ENCODE measurements at places on chromosomes 1 and 21.

- no peak for DNase-seq
Measured at GRCh38 chr1:107262467-107263286, 121.8 kb downstream of the NTNG1 start.

DNA sequence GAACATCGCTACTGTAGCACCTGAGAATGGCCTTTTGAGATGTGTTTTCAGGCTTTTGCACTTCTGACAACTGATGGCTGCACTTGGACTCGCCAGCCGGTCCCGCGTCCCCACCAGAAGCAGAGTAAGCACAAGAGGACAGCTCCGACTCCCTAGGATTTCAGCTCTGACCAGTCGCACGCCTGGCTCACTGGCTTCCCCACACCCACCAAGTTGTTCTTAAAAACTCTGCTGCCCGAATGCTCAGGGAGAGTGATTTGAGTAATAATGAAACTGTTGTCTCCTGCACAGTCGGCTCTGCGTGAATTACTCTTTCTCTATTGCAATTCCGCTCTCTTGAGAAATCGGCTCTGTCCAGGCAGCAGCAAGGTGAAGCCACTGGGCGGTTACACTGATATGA lies 40.2 kb upstream of the NLRP3 start:
- DNase-seq = no peak

- DNase-seq = no peak
Measured at GRCh38 chr1:205069371-205070125, 14.7 kb downstream of the TMEM81 start.

DNA sequence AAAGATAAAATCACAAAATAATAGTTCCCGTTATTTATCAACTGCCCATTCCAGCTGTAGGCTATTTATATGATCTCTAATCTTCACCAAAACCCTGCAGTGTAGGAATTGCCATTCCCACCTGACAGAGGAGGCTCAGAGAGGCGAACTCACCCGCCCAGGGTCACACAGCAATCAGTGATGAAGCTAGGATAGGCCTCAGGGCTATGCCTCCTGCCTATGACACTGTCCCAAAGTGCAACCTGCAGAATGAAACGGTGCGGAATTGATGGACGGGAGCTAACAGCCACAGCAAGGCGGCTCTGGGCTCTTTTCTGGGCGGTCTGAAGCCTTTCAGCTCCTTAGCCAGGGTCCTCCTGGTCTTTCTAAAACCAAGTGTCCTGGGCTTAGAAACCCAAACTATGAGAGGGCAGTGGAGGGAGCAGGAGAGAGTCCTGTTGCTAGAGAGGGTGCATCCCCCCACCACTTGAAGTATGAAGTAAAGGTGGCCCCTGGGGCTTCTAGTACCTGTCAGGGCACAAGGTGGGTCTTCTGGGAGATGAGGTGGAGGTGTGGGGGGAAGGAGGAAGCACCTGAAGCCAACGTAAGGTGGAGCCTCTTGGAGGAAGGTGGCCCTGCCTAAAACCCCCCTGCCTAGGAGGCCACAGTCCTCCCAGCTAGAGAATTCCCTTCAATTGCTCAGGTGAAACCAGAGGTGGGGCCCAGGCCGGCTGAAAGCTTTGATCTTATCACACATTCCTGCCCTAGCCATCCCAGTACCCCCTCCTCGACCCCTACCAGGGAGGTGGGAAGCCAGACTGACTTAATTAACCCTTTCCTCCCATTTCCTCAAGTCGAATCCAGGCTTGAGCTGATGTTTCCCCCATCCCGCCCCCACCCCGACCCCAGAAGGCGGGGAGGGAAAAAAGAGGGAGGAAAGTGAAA lies 14.8 kb downstream of the HSPG2 start:
- DNase-seq = no peak

- DNase-seq = no peak
Measured at GRCh38 chr1:90876101-90876500, 145.7 kb downstream of the ZNF644 start.

GRCh38 chr1:53982763-53983104 lies 35.3 kb downstream of the LDLRAD1 start:
- DNase-seq = no peak

DNA sequence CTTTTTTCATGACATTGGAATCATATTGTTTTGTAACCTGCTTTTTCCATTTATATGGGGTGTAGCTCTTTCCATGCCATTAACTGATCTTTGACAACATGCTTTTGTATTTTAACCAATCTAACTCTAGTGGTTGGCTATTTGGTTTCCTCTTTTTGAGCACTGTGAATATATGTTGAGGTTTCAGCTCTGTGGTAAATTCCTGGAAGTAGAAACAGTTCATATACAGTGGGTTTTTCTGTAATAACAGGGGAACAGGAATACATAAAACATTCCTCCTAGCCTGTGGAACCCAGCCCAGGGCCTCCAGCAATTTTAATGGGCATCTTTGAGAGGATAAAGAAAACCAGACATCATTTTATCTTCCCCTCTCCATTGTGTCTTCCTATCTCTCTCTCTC lies 17.4 kb downstream of the AZIN2 start:
- no peak for DNase-seq

GRCh38 chr21:35207322-35207721 lies 158.2 kb upstream of the RUNX1 start:
- no peak for DNase-seq

- DNase-seq = no peak
Measured at GRCh38 chr1:203518541-203518940, 24.6 kb downstream of the OPTC start.

DNA sequence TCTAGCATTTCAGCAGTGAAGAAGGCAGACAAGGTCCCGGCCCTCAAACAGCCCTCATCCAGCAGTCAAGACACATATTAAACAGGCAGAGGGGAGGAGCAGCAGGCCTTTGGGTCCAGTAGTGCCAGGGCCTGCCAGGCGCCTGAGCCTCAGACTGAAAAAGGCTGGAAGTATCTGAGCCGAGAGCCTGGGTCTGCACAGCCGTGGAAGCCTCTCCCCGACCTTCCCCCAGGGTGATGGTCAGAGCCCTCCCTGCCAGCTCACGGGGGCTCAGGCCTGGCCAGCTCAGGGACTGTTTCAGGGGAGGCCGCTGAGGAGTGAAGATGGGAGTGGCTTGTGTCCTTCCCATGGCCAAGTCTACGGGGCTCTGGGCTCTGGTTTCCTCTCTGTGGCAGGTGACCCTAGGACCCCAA lies 565.2 kb downstream of the PTPRU start:
- DNase-seq = no peak

DNA sequence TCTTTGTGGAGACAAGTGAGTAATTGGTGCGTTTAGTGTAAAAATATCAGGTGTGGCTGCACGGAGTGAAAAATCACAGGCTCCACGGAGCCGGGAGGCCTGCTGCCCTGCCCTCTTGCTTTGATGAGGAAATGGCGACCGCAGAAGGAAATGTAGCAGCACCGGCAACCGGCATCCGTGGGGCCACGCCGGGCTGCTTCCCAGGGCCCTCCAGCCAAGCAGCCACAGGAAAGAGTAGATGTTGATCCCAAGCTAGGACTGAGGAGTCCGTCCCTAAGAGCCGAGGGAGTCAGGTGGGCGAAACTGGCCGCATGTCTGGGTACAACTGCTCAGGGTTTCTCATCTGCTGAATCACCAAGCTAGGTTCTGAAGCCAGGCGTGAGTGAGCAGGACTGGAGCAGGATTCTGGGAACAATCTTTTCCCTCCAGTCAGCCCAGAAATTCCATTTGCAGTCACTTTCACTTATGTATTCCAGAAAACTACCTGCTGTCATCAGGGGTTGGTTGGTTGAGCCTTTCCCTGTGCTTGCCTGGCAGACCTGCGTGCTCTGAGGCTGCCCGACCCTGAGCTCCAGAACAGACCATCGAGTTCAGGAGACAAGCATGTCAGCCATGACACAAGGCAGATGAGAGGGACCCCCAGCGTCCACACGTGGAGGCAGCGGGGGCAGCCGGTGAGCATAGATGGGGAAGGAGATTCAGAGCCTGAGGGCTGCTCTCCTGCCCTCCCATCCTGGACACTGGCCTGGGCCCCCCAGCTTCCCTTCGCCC lies 5.8 kb upstream of the ITGB2 start:
- DNase-seq = no peak

DNA sequence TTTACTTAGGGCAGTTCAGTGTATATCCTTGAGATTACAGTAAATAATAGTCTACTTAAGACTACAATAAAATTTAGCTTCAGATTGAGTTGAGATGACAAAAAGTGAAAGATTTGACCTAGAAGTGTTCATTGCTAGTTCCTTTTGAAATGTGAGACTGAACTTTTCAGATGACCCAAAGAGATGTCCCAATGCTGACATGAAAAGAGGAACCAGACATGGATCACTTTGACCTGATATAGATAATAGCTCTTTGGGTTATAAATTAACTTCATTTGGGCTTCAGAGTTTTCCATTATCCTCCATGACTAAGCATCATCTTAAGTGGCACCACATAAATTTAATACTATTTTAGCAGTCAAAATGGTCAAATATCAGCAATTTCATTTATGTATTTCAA lies 25.7 kb upstream of the OR10J5 start:
- DNase-seq = no peak

- peak; percentile 41 for DNase-seq
Measured at GRCh38 chr1:165367375-165367993, 11.0 kb upstream of the LMX1A start.

DNA sequence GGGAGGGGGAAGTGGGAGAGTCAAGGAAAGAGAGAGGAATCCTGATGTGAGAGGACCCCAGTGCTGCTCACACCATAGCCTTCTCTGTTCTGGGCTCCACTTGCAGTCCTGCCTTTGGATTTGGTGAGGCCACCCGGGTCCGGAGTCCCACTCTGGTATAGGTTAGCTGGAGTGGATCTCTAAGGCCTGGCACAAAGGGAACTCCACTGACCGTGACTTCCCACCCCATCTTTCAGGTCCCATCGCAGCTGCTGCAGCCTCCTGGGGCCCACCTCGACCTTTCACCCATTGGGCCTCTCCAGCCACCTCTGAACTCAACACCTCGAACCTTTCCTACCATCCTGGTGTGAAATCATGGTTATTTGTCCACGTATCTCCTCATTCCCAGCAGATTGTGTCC lies 324.4 kb downstream of the MATN1 start:
- DNase-seq = no peak

DNA sequence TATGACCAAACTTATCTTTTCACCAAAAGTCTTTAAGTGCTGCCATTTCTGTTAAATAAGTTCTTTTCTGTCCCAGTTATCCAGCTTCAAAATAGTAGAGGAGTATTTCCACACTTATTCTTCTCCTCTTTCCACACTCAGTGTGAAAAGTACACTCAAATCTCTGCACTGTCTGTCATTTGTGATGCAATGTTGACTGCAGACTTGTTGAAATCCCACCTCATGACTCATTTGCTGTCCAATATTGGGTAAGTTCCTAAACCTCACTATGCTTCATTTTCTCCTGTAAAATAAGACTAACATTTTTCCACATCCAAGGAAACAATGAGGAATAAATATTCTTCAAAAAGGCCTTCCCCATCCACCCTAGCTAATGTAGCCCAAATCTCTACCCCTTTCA lies 17.5 kb downstream of the LRRIQ3 start:
- no peak for DNase-seq

GRCh38 chr21:43712268-43712942 lies 6.5 kb upstream of the PDXK start:
- no peak for DNase-seq

DNA sequence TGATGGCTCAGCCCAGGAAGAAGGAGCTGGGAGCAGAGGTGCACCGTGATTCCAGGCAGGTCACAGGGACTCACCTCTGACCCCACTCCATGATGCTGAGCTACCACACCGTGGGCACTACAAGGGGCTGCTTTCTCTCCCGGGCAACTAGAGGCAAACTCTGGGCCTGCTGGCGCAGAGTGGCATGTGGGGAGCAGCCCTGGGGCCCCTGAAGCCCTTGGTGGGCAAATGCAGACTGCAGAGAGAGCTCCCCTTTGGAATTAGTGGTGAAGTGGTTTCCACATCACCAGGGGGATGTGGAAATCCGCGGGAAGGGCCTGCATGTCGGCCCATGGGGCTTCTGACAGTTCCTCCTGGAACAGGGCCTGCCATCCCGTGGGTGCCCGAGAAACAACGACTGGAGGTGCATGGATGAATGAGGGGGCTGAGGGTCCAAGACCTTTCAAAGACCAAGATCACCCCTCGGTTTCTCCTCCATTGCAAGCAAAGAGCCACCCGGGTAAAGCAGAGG lies 11.8 kb upstream of the MMEL1 start:
- no peak for DNase-seq

GRCh38 chr1:51000160-51000559 lies 30.1 kb downstream of the CDKN2C start:
- no peak for DNase-seq

DNA sequence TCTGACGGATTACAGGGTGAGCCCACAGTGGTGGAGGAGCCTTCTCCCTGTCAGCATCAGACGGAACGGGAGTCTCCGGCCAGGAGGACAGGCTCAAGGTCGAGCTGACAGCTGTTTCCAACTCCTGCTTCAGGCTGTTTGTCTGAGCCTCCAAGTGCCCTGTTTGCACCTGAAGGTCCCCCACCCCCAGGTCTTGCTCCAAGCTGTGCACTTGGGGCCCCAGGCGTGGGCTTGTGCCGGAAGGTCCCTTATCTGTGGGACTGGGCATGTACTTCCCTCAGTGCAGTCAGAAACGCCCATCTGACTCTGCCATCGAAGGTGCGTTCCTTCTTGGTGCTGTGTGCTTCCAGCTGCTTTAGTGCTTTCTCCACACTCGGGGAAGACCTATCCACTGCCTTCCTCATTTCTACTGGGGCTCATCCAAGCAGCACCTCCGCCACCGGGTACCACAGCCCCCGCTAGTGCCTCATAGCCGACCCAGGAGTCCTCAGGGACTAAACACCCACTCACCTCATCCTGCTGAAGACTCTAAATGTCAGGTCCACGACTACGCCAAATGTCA lies 29.5 kb upstream of the CR2 start:
- DNase-seq = no peak

GRCh38 chr21:42404539-42404938 lies 837 bp downstream of the UBASH3A start:
- no peak for DNase-seq

DNA sequence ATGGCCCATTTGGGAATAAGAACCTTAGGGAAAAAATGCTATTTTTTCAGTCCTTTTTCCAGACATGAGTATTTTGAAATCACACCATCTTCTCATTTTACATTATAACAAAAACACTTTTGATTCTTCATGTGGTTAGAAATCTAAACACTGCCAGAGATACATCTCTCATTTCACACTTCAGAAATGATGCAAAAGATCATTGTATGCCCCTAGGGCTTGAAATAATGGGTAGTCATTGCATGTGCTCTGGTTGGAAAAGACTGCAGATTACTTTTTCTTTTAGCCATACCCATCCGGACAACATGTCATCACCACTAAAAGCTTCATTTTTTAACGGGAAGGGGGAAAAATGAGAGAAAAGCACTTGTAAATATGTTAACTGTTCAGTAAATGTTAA lies 1152.2 kb upstream of the ADGRL4 start:
- no peak for DNase-seq

GRCh38 chr1:182875889-182876288 lies 36.7 kb downstream of the DHX9 start:
- no peak for DNase-seq

DNA sequence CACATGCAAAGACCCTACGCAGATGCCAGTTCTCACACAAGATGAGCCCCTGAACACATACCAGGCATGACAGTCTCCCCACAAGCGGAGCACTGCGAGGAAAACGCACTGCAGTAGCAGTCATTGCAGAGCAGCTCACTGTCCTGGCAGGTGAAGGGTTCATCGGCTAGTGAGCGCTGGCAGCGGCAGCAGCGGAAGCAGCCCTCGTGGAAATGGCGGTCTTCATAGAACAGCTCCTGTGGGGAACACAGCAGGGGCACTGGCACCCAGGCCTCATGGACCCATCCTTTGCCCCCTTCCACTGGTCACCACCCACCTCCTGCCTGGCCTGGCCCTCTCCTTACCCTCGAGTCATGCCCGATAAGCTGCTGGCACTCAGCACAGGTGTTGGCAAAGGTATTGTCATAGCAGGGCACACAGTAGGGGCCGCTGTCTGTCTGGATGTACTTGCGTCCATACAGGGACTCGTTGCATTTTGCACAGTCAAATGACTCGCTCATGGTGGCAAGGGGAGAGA lies 6.3 kb downstream of the FHL3 start:
- no peak for DNase-seq

Data from DMS 273 treated with DMSO at 0.1 percent for 48 hours (cell line).